Stimulated activated CD4-positive, alpha-beta T cell treated with anti-CD3 and anti-CD28 coated beads, Interleukin-2, amount 100 ng/mL, for 48 hours (primary cell): ENCODE measurements at places on chromosomes 7 and 10.

DNA sequence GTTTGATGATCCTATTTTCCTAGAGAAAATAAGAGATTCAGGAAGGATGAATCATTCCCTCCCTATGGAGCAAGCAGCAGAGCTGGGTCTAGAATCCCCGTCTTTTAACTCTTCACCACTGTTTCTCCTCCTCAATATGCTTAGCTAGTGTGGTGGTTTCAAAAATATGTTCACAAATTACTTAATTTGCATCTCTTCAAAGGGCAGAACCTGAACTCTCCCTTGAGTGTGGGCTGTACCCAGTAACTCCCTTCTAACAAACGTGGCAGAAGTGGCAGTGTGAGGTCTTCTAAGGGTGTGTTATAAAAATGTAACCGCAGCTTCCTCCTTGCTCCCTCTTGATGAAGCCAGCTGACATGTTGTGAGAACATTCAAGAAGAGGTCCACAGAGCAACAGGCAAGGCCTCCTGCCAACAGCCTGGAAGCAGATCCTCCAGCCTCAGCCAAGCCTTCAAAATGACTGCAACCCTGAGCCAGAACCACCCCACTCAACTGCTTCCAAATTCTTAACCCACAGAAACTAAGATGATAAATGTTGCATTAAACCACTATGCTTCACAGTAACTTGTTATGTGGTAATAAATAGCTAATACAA lies 36.6 kb downstream of the SRPK2 start:
- DNase-seq: peak; percentile 24

GRCh38 chr7:26912338-26912737 lies 47.9 kb upstream of the SKAP2 start:
- DNase-seq: no peak

DNA sequence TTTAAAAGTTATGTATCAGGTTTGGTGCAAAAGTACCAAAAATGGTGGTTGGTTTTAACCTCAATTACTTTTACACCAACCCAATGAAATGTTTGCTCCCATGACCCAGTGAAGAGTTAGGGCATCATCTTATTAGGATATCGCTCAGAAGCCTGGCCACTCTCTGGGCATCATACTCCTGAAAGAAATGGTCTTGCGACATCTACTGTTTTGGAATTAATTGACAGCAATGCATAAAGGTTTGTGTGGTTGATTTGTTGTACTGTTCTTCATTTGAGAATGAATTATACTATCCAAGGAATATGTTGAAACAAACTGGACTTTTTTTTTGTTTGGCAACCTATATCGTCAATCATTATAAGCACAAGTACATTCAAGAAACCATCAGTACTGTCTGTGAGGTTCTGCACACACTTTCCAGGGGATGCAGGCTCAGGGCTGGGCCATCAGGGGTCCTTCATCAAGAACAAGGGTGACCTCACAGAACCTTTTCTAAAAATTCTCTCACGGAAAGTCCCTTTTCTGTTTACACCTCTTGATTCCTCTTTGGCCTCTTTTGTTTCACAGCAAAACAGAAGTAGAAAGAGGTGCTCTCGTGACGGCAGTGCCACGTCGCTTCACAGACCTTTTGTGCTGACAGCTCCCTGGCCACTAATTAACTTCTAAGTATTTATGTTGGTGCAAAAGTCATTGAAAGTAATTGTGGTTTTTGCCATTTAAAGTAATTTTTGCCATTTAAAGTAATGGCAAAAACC lies 117.2 kb upstream of the KLF6 start:
- no peak for DNase-seq

DNA sequence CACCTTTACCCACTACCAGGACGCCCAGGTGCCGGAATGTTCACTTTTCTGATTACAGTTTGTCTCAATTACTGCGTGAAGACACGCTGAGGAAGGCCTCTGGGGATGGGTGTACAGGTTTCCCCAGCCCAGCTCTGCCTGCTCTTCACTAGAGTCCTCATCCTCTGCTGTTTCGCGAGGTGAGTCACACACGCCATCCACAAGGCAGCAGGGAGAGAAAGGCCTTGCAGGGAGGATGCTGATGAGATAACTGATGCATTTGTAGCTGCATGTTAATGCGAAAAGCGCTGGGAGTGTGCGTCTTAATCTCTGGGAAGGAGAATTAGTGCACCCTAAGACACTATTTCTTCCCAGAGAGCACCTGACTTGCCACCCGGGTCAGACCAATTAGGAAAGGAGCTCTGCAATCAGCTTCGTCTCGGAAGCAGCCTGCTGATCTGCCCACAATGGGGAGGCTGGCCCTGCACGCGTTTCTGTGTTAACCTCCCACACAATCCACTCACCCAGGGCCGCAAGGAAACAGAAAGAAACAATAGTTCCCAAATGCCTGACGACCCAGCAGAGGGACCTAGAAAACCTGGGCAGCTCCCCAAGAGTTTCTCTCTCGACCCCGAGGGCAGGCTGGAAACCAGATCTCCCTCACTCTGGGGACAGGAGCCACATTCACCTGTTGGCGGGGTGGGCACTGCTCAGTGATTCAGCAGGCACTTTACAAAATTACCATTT lies 578.7 kb downstream of the GLRX3 start:
- DNase-seq: no peak

DNA sequence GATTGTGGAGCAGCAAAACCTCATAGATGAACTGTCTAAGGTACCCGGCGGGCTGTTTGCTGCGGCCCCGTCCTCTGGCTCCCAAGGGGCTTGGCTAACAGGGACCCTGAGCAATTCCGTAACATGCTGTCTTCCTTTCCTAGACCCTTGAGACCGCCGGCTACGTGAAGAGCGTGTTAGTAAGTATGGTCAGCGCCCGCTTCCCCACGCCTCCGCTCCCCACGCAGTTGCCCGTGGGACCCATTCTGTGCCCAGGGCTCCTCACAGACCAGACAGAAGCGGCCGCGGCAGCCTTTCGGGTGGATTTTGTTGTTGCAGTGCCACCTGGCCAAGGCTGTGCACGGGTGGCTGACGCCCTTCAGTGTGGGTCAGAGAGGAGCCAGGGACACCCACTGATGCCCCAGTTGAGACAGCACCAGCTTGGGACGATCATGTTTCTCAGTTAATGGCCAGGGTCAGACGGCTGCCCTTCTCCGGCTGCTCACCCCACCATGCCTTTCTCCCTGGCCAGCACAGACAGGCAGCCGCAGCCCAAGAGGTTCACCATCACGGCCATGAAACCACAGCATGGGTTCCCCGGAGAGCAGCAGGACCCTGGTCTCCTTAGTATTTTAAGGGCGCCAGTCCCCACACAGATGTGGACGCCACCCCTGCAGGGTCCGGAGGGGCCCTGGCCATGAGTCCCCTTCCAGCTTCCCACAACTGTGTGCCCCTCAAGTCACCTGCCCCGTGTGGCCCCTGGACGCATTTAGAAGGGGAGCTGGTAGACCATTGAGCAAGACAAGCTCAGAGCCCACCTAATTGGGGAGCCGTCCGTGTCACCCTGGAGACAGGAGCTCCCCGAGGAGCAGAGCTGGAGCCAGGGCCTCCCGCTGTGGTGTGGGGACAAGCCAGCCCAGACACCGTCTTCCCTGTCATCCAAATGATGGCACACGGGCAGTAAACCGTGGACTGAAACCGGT lies 49.4 kb upstream of the DPYSL4 start:
- DNase-seq: no peak

DNA sequence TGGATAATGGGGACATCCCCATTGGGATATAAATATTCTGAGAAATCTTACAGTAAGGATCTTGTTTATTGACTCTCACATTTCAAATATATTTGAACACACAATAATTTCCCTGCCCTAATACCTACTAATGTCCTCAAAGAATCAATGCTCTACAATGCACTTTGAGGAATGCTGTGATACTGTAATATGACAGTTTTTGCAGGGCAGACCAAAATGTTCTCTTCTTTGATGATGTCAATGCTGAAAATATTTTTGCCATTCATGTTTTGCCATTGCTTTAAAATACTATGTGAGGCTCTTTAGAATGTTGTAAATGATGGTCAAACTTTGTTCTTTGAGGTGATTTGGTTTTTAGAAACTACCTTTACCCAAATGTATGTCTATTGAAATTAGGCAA lies 594.1 kb downstream of the INHBA start:
- DNase-seq: no peak

- DNase-seq: no peak
Measured at GRCh38 chr7:91832493-91833045, 47.9 kb downstream of the MTERF1 start.

DNA sequence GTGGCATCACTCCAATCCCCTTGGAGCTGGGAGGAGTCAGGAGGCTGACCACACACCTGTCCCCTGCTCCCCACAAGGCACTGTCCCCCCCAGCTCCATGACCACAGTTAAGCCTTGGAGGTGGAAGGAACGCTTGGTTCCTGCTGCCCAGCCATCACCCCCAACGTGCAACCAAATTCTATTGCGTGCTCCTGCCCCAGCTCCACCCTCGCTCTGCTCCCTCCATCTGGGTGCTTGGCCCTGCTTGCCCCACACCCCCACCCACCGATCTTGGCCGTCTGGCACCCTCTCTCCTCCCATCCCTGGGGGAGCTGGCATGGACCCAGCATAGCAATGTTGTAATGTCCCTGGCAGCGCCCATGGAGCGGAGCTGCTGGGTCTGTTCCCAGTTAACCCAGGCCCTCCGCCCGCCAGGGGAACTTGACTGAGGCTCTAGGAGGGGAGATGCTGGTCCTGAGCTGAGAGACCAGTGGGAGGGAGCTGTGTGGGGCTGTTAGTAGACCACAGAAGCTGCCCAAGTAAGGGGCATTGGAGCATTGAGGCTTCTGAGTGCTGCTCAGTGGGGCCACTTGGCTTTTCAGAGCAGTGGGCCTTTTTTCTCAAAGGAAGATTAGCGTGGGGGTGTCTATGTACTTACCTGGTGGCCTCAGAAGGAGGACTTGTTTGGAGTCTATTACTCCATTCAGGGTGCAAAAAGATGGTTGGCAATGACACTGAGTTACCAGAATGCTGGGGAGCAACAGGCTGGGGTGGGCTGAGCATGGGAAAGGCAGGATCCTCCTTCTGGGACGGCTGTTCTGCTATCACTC lies 1.1 kb downstream of the EPHB6 start:
- DNase-seq: no peak

DNA sequence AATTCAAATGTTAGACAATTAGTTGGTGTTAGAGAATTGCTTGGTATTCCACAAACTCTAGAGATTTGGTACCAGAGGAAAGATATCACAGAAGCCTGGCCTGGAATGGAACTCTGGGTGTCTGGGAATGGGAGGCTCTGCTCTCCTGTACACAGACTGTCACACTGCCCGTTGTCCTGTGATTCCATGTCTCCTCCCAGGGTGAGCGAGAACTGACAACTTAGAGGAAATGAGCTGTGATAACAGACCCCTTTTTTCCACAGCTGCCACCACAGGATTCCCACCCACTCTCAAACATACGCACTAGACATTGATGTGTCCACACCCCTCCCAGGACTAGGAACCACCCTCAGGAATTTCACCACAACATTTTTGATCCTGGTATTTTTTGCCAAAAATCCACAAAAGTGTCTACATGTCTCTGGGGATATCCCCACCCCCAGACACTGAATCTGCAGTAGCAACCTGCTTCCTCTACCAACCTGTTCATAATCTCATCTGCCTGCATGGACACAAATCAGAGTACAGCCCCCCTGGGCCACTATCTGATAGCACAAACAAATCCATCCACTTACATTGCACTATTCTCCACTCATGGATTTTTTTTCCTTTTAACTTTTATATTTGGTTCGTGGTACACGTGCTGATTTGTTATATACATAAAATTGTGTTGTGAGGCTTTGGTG lies 4.7 kb downstream of the ZNF273 start:
- DNase-seq: no peak

DNA sequence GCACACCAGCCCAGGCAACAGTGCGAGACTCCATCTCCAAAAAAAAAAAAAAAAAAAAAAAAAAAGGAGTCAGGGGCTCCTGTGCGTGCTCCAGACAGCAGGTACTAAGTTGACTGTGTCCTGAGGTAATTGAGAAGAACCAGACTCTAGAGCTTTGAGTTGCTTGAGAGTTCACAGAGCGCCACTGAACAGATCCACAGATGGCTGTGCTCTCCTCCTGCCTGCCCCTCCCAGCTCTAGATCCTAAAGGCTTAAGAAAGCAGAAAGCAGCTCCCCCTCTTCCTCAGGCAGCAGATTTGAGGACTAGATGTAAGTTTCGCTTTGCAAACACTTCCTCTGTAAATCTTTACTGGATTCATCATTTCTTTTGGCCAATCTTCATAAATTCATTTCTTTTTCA lies 38.7 kb downstream of the SHH start:
- no peak for DNase-seq

- DNase-seq: no peak
Measured at GRCh38 chr7:32580646-32581045, 85.4 kb downstream of the AVL9 start.

DNA sequence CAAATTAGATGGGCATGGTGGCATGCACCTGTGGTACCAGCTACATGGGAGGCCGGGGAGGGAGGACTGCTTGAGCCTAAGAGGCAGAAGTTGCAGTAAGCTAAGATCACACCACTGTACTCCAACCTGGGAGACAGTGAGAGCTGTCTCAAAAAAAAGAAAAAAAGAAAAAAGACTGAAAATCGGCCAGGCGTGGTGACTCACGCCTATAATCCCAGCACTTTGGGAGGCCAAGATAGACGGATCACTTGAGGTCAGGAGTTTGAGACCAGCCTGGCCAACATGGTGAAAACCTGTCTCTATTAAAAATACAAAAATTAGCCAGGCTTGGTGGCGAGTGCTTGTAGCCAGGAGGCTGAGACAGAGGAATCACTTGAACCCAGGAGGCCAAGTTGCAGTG lies 11.9 kb downstream of the RNF216 start:
- no peak for DNase-seq

DNA sequence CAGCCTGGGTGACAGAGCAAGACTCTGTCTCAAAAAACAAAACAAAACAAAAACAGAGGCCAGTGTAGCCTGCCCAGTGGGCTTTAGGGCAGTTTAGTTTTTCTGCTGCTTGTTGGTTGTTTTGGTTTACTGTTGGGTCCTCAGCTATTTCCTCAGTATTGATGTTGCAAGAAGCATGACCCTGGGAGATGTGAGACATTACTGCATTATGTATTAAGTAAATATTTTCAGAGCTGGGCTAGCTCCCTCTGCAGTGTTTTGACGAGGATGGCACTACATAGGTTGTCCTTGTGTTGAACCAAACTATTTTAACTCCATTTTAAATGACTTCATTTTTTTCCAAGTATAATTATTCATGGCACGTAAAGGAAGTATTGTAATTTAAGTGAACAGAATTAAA lies 4.8 kb downstream of the AKAP9 start:
- no peak for DNase-seq

- no peak for DNase-seq
Measured at GRCh38 chr10:96767611-96768010, 47.3 kb upstream of the PIK3AP1 start.
